ENCODE measurements at places on chromosomes 6 and 20. TPM values are rescaled to one million over a fixed set of nuclear protein-coding genes. Genes with fewer than 3 reads are reported as not detected.

Gene TRIM39
- 6.2 TPM for total RNA-seq

Gene NEDD9
- total RNA-seq: 23.7 TPM

Gene CST4
- not detected for total RNA-seq

Gene MATN4
- total RNA-seq: not detected

Gene OR2H2
- total RNA-seq: not detected

Gene SIGLEC1
- 9.6 TPM for total RNA-seq

Gene ARFGEF3
- total RNA-seq: 0.86 TPM

Gene HMGCLL1
- total RNA-seq: 2.0 TPM

- no peak for DNase-seq
These were observed 257.8 kb downstream of the RNGTT start for GRCh38 chr6:88705601-88706000.

GRCh38 chr6:11852061-11852651 lies 73.6 kb upstream of the ADTRP start:
- DNase-seq: no peak

DNA sequence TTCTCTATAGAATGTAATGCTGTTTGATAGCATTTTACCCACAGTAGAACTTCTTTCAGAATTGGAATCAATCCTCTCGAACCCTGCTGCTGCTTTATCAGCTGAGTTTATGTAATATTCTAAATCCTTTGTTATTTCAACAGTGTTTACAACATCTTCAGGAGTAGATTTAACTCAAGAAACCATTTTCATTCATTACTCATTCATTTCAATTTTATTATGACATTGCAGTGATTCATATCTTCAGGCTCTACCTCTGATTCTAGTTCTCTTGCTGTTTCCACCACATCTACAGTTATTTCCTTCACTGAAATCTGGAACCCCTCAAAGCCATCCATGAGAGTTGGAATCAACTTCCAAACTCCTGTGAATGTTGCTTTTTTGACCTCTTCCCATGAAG lies 93.7 kb downstream of the ZFAND3 start:
- no peak for DNase-seq

DNA sequence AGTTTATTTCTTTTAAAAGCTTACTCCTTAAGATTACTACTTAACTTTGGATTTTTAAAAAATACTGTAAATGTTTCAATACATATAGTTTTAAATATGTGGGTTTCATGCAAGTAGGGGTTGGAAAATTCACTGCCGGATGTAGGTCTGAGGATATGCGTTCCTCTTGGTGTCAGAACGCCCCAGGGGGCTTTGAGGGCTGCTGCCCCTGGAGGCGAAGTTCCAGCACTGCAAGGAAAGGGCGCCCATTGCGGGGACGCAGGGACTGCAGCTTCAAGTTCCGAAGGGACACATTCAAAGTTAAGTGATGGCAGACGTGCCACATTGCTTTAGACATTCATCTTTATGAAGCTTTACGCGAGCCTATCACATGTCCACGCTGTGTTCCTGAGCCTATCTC lies 152.9 kb downstream of the SOD2 start:
- DNase-seq: no peak

- DNase-seq: no peak
These were observed 16.9 kb downstream of the SYTL3 start for GRCh38 chr6:158666628-158667359.

DNA sequence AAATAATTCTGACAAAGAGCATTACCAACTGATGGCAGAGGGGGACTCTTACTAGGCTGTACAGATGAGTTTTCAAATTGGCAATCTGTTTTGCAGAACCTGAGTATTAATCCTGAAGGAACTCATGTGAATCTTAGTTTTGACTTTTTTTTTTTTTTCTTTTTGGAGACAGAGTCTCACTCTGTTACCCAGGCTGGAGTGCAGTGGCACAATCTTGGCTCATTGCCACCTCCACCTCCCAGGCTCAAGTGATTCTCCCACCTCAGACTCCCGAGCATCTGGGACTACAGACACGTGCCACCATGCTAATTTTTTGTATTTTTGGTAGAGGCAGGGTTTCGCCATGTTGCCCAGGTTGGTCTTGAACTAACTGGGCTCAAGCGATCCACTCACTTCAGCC lies 49.3 kb downstream of the KCTD20 start:
- DNase-seq: no peak

DNA sequence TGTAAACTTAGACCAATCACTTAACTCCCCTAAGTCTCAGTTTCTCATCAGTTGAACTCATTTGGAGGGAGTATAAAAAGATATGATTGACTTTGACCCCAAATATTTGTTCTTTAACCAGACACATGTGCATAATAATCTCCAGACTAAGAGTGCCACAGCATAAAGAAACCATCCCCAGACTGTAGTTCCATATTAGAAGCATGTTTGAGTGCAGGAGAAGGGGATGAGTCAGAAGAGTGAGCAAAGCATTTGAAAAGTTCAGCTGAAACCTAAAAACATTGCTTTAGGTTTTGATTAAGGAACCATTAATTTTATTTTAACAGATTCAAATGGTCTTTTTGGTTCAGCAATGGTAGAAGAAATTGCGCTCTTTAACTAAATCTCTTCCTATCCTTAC lies 654.8 kb downstream of the UTRN start:
- DNase-seq: no peak

GRCh38 chr6:157498817-157499216 lies 117.8 kb downstream of the ZDHHC14 start:
- no peak for DNase-seq

DNA sequence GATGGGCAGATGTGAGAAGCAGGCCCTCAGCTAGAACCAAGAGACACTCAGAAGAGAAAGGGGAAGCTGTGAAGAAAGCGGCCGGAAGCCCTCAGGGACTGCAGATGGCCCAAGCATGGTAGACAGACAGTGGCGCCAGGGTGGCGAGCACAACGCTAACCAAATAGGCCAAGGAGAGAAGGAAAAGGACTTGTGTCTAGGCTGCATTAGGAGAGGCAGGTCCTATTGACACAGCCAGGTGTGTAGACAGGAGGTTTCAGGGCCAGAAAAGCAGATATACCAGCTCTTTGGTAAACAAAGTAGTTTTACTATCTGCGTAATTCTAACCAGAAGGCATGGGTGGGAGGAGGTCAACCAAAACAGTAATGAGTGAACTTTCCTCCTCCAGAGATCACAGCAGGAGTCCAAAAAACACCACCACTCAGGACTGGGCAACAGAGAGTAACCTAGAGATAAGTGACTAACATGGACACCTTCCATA lies 15.8 kb upstream of the MAP7 start:
- peak; percentile 58 for DNase-seq

GRCh38 chr6:114167583-114168576 lies 174.9 kb downstream of the HS3ST5 start:
- no peak for DNase-seq

GRCh38 chr20:38604873-38605303 lies 3.3 kb downstream of the ARHGAP40 start:
- no peak for DNase-seq

- no peak for DNase-seq
These were observed 88.4 kb upstream of the TAB2 start for GRCh38 chr6:149229096-149229495.

- DNase-seq: no peak
These were observed 81.6 kb downstream of the DNAAF9 start for GRCh38 chr20:3325864-3326263.

DNA sequence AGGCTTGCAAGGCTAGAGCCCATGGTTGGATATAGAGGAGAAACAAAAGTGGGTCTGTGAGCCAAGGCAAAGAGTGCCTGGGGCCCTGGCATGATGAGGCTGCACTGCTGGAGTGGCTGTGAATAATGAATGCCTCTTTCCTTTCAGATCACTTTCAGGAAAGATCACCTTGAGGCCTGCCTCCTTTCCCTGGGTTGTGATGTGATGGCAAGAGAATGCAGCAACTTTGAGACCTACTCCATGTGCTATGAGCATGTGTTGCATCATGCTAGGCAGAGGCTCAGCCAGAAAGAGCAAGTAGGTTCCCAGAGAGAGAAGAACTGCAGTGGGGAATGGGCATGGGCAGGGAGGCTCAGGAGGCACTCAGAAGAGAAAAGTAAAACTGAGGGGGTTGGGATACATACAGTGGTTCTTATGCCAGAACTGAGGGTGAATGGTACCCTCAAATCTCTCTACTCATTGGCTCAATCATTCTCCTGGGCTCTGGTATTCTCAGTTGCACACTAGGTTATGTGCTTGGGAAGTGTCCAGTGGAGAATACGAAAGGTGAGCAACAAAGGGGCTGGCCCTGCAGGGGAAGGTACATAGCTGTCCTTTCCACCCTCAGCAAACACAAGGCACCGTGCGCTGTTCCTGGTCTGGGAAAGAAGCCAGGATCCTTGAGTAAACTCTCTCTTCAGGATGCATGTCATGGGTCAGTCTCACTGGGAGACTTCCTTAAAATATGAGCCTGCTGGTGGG lies 45.9 kb downstream of the CD164 start:
- DNase-seq: no peak

- DNase-seq: peak; percentile 74
These were observed 161.4 kb downstream of the TBXT start for GRCh38 chr6:166005944-166006899.
